ENCODE measurements at places on chromosomes 7 and 10.
A peak's percentile ranks its signal among the peaks of the same experiment; 100 is the strongest.

DNA sequence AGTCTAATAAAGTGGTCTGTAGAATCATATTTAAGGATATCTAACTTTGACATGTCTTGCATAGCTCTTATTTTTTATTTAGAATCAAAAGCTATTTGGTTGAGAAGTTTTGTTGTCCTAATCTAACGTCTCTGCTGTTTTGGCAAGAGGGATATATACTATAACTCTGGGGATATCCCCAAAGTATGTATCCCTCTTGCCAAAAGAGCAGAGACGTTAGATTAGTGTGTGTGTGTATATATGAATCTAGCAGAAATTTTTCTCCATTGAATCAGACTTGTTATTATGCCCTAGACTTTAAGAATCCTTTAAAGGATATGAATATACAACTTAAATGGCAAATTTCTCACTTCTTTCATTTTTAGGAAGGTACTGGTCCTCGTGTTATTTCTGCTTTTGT, 9.6 kb downstream of the SMC3 start:
- DNase-seq: no peak

GRCh38 chr10:51112013-51112412, 37.7 kb downstream of the PRKG1 start:
- no peak for DNase-seq

DNA sequence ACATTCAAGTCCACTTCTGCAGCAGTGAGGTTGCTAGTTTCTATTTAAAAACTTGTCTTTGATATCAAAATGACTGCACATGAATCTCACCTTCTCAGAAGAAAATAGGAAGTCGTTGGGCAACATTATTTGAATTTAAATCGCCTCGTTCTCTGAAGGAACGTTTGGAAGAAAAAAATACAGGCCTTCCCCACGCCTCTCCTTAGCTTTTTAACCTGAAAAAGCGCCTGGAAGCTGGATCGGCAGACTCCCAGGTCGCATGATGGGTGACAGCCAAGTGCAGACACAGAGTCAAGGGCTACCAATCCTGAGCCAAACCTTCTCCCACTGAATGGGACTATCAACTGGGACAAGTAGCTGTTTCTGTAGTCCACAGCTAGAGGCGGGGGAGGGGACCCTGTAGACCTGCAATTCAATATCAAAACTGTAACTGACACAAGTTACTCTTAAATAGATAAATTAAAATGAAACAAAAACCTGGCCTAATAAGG, 2.2 kb downstream of the FAM53B start:
- DNase-seq: peak; percentile 20

DNA sequence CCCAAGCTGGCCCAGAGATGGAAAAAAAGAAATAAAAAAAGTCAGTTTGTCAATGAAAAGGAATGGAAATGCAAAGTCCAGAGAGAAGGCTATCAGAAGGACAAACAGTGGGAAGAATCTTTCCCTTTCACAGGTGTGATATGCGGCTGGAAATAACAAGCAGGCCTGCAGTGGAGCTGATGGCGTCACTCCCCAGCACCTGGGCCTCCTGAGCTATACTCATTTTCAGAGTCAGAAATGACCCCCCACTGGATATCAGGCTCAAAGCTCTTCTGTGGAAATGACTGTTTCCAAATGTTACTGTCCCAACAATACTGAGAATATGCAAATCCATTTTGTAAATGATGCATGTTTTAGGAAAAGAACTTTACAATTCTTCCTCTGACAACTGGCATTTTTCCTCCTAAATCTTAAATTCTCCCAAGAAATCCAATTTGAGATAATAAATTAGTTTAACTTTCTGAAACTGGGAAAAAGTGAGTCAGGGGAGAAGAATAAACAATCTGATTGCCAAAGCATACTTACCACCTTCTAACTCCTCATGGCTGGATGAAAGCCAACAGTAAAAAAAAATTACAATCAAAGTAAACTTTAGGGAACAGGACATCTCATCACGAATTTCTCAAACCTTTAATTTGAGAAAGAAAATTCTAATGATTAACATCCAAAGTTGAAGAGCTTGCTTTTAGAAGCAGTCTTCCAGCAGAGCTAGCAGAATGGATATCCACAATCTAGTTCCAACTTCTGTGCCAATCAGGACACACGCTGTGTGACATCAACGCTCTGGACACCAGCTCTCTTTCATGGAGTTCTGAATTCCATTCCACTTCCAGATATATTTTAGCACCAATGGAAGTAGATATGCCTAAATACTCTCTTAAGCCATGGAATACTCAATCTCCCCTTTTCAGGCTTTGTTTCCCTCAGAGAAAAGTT, 5.3 kb upstream of the CUZD1 start:
- DNase-seq: no peak

DNA sequence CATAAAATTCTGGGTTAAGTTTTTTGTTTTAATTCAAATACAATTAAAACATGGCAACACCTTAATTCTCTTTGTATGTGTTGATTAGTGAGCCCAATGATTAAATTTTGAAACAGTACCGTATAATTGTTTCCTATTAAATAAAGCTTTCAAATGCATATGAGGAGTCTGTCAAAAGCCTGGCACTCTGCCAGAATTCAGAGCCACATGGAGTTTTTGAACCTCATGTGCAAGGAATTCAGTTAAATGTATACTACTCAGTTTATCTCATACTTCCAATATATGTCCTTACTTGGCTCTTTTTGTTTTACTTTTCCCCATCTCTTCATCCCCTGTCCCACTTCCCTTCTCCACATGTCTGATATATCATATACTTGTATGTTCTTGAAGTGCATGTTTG, 165.6 kb upstream of the FAM3C start:
- no peak for DNase-seq

DNA sequence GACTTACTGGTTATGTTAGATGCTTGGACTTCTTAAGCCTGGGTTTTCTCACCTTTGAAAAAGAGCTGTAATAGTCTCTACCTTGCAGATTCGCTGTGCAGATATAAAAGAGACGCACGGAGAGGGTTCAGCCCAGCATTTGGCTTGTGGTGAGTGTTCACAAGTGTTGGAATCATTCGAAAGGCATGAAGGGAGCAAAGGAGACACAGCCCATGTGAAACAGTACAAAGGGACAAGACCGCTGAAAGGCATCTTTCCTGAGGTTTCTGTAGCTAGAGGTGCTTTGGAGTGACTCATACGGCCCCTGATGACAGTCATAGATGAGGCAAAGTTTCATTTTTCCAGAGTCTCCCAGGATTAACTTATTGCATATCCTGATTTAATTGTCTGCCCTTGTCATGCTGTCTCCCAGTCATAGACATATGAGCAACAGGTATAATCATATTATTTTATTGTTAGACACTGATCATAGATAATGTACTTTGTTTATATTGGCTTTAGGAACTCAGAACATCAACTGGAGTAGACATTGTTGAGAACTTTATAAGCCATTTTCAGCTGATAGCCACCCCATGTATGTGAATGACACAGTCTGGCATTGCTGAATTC, 171.1 kb downstream of the ADRA2A start:
- DNase-seq: no peak
